ENCODE measurements at places on chromosomes 12 and 14.

DNA sequence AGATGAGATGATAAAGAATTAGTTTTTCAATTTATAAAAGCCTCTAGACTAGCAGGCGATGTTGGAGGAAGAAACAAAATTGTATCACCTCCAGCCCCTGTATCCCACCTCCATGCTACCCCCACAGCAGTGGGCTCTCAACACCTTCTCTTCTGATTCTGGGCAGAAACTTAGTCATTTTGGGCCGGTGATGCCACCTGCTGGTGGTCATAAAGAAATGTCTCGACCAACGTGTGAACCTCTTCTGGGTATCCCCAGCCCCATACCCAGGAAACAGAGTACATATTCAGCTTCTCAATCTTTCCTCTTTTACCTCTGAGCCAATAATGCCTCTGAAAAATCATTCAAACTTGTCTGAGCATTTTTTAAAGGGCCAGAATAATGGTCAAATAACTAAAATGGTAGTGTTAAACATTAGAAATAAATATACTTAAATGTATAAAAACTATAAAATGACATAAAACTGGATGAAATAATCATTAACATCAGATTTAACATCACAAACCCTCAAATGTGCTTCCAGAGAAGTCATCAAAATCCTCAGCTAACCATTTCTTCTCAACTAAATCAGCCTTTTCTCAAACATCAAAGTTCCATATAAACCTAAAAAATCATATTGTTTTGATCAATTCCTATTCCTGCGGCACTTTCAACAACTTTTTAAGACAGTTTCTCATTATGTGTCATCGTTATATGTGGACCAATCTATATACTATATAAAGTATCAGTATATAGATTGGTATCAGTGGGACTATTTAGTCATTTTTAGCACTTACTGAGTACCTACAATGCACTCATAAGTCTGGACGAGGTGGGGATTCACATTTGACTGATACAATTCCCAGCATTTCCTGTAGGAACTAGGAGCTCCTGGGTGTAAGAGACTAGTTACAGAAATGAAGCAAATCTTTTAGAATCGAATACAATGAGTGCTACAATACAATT lies 69.4 kb downstream of the ATXN2 start:
- peak; percentile 14 for DNase-seq

- no peak for DNase-seq
Measured at GRCh38 chr14:77097006-77097699, 905 bp upstream of the CIPC start.

GRCh38 chr14:28677381-28677780 lies 89.2 kb upstream of the FOXG1 start:
- no peak for DNase-seq

GRCh38 chr14:92040431-92041051 lies 682 bp upstream of the TRIP11 start:
- DNase-seq, result peak; percentile 5

DNA sequence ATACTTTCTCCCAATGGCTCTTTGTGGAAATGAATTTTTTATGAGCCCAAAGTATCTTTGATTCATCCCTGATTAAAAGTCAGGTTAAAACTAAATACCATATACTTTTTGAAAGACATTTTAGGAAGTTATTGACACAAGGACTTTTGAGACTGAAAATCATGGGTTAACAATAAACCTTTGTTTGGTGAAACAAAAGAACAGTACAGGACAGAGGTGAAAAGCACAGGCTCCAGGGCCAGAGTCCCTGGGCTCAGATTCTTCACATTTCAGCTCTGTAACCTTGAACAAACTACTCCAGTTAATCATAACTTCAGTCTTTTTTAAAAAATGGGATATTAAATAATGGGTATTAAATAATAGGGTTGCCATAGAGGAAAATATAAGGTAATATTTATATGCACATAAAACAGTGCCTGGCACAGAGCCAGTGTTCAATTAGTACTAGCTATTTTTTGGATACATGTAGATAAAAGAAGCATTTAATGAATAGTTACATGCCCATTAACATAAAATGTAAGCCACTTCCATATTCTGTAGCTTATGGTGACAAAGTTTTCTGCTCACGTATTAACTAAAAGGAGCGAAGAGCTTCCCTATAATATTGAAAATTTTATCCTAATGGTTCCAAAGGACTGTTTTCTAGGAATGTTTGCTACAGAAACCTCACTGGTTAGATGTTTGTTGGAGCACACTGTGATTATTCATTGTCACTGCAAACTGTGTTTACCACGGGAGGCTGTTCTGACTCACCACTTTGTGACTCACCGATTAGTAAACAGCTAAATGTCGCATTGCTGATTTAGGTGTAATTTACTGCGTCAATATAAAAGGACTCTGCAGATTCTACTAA lies 255.4 kb downstream of the DAD1 start:
- DNase-seq, result no peak

GRCh38 chr14:92317511-92317910 lies 5.5 kb upstream of the SLC24A4 start:
- DNase-seq, result no peak

GRCh38 chr14:59576332-59577294 lies at the start of gene CCDC175:
Gene CCDC175 (minus strand): TSS chr14:59576812. CDS start chr14:59576775, 37 bp downstream.
- peak; percentile 22 for DNase-seq

GRCh38 chr14:91144425-91145145 lies 30.7 kb downstream of the DGLUCY start:
- DNase-seq, result no peak

DNA sequence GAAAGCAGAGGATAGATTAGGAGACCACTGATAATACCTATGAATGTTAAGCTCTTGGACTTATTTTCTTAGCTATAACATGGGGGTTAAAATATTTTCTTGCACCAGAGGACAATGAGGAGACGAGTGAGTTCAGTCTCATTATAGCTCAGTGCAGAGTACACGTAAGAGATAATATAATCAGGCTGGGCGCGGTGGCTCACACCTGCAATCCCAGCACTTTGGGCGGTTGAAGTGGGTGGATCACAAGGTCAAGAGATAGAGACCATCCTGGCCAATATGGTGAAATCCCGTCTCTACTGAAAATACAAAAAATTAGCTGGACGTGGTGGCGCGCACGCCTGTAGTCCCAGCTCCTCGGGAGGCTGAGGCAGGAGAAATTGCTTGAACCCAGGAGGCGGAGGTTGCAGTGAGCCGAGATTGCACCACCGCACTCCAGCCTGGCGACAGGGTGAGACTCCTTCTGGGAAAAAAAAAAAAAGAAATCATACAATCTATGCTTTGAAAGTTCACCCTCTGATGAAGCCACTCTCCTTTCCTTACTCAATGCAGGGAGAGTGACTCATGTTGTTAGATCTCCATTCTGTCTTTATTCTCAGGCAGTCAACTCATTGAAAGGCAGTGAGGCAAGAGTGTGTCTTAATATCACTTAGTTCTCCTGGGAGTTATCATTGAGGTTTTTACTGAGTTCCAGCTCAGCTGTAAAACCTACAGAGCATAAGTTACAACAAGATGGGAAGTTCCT lies 134.2 kb downstream of the SYNE2 start:
- peak; percentile 87 for DNase-seq
